T47D (cell line): ENCODE measurements at places on chromosomes 13 and 19.

DNA sequence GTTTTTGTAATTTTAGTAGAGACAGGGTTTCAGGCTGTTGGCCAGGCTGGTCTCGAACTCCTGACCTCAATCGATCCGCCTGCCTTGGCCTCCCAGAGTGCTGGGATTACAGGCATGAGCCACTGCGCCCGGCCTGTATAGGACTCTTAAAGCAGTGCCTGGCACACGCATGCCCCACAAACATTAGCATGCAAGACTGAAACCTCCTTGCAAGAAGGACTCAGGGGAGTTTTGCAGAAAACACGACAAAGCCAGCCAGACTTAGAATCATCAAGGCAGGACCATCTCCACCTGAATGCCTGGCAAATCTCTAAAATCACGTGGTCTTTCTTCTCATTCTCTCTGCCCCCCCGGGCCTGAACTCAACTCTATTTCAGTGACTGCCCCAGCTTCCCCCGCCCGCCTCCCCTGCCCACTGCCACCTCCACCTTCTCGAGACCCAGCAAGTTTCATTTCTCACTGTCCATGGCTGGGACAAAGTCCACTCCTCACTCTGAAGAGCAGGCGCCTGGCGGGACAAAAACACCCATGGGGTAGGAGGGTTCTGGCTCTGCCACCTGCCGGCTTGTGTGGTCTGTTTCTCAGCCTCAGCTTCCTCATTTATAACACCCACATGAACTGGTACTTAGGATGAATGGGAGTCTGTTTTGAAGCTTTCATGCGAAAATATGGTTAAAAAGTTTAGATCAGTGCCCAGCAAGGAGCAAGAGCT is 2.4 kb downstream of the TICAM1 start:
- DNase-seq: no peak

DNA sequence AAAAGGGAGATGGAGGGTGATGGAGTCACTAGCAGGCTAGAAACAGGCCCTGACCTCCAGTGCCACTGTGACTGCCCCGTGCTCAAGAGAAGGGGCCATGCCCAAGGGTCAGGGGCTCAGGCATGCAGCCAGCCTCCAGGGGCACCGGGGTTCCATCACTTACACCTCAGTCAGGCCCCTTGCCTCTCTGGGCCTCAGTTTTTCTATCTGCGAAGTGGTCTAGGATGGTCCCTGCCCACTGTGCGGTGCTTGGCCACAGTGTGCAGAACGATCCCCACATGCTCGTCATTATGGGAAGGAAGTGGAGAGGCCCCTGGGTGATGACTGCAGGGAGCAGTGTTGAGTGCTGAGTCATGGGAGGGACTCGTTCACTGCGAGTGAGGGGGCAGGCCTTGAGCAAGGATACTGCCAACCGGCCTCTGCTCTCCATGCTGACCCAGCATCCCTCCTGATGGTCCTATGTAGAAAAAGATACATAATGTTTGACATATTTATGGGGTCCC is 23.1 kb downstream of the TMED1 start:
- no peak for DNase-seq

GRCh38 chr13:105345730-105346129 is 1189.7 kb downstream of the EFNB2 start:
- DNase-seq: no peak

GRCh38 chr19:1941146-1942077 is at the start of gene CSNK1G2:
Gene CSNK1G2 (plus strand): TSS chr19:1941172. CDS start chr19:1969773, 28,601 bp downstream.
- DNase-seq: no peak

DNA sequence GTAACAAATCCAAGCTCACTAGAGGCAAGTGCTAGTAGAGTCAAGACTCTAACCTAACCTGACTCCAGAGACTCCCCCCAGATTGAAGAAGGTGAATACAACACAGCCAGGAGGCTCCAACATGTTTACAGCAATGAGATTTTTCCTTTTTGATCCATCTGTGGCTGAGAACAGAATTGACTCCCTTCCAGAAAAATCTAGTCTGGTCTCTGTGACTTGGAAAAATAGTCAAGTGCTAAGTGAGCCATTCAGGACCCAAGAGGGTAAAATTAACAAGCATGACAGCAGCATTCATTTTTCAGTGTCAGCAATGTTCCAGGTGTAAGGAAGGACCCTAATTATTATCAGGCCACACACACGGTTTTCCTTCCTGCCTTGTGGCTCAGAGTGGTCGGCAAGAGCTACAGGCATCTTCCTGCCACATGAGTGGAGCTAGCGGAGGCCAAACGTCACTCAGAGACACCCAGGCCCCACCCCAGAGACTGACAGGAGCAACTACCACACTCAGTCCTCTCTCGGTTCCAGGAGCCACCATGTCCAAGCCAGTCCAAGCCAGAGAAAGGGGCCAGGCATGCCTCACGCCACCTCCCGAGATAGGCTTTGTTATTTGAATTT is 395.1 kb downstream of the FOXO1 start:
- DNase-seq: no peak

GRCh38 chr13:113744197-113745000 is 14.6 kb upstream of the TMEM255B start:
- DNase-seq: no peak

DNA sequence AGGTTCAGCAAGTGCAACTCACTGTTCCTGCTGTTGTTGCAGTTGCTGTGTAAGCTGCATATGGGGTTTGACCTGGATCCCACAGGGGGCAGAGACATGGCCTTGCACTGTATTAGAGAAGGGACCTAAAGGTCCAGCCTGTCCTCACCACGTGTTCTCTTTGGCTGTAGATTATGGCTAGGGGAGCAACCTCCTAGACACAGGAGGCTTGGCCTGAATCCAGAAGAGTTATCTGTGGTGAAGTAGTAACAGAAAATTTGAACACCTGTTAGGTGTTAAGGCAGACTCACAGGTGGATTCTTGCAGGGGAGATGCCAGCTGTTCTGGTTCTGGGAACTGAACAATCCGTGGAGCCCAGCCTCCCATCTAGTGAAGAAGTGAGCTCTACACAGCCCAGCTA is 3.4 kb upstream of the CYP4F11 start:
- no peak for DNase-seq

- DNase-seq: no peak
These were observed 21.2 kb downstream of the ATP11A start for GRCh38 chr13:112710855-112711527.

DNA sequence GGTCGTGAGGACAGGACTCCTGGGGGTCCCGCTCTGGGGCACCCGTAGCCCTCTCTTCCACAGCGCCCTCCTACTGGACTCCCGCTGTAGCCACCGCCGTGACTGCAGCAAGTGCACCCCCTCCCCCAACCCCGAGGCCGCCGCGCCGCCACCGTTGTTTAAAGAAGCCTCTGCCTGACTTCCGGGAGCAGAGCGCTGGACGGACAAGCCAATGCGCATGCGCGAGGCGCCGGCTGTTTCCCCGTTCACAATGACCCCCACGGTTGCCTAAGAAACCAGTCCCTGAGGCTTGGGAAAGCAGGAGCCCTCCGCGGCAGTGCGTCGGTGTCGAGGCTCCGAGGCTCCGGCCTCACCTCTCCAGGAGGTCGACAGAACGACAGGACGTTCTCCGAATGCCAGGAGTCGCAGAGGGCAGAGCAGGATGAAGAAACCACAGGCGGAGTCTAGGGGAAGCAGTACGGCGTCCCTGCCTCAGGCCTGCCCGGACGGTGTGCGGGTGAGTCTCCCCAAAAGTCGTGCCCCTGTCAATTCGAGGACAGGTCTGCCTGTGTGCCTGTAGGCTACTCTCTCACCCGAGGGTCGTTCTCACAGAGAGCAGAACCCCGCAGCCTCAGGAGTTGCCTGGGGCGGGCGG is 70.5 kb upstream of the ZNF420 start:
- DNase-seq: no peak

DNA sequence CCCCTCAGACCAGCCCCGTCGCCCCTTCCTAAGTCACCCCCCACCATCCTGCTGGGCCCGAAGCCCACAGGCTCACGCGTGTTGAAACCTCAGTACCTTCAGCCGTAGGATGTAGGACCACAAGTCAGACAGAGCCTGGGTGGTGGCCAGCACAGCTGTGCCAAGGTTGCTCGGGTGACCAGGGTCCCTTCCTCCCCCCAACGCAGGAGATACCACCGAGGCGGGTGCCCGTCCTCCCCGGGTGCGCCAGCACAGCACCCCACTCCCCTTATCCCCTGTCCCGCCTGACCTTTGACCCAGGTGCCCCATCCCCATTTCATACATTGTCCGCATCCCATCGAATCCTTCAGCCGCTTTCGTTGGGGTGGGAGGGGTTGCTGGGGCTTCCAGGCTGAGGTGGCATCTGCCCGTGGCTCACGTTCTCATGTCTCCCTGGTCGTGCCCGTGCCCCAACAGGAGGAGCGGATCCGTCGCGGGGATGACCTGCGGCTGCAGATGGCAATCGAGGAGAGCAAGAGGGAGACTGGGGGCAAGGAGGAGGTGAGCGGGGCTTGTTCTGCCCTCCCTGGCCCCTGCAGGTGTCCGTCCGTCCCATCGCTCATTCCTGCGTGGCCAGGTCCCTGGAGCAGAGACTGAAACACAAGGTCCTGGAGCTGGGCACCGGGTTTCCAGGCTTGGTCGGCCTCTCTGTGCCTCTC is 14.5 kb downstream of the EPN1 start:
- DNase-seq: no peak

DNA sequence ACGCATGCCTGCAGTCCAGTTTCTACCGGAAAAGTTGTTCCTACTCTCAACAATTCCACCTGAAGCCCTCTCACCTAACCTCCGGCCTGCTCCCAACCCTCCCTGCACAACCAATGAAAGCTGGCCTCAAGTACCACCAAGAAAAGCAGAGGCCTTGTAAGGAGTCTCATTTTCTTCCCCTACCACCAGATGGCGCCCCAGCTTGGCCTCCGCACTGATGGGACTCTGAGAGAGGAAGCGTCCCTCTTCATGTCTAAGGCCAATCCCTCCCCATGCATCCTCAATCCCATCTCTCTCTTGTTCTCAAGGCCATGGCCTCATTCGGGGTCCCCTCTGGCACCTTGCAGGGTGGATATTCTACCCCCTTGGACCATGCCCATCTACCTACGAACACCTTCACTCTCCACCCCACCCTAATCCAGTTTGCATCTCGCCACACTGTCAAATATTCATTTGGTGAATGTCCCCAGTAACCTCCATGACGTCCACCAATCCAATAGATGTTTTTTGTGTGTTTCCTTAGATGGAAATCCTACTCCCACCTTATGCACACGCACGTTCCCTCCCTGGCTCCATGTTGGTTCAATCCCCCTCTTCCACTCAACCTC is 412.8 kb downstream of the ZNF536 start:
- DNase-seq: no peak

- DNase-seq: no peak
These were observed 510.1 kb upstream of the NBEA start for GRCh38 chr13:34431827-34432581.

DNA sequence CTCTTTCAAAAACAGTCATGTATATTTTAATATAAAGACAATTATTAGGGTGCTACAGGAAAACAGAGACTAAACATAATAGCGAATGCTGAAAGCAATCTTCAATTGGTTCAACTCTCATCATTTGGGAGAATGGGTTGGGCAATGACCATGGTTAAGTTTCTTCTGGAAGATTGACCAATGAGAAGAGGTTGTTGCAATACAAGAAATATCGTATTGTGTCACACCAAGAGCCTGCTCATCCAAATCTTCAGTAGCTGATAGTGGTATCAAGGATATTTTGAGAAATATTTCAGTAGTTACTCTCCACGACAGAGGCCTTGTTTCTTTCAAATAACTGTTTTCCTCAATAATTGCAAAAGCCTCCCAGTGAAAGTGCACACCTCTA is 83.0 kb upstream of the FNDC3A start:
- no peak for DNase-seq

DNA sequence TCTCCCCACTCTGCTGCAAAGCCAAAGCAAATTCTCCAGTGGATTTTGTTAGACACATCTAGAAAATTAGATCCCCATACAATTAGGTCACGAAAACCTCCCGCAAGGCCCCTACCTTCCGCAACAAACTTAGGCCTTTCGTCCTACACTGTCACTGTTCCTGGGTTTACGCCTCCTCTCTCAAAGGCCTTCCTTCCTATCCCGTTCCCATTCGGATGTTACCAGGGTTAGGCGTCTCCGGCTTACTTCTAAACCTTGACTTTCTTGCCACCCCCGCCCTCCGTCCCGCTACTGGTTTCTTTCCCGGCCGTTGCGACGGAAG is 754 bp downstream of the RNF6 start:
- no peak for DNase-seq

DNA sequence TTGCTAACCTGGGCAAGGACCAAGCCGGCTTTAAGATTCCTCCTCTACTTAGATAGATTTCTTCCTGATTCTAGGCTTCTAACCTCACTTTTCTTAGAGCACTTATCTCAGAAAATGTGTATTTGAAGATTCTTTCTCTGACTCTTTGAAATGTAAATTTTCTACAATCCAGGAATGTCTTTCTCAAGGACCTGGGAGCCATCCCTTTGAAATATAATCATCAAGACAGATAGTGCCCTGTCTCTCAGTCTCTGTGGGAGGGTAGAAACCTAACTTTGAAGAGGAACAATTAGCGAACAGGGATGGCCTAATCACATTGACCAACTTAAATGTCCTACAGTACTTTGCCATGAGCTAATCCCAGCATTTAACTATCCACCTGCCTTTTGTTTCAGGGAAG is 1646.0 kb downstream of the PCDH9 start:
- no peak for DNase-seq

- DNase-seq: no peak
These were observed 500 bp upstream of the IFI30 start for GRCh38 chr19:18173054-18173571.

- DNase-seq: no peak
These were observed 44.6 kb downstream of the GJA3 start for GRCh38 chr13:20116213-20116612.

GRCh38 chr13:73861136-73861535 is 273.1 kb downstream of the KLF12 start:
- no peak for DNase-seq

GRCh38 chr19:42156571-42156970 is 24.3 kb upstream of the POU2F2 start:
- DNase-seq: no peak

DNA sequence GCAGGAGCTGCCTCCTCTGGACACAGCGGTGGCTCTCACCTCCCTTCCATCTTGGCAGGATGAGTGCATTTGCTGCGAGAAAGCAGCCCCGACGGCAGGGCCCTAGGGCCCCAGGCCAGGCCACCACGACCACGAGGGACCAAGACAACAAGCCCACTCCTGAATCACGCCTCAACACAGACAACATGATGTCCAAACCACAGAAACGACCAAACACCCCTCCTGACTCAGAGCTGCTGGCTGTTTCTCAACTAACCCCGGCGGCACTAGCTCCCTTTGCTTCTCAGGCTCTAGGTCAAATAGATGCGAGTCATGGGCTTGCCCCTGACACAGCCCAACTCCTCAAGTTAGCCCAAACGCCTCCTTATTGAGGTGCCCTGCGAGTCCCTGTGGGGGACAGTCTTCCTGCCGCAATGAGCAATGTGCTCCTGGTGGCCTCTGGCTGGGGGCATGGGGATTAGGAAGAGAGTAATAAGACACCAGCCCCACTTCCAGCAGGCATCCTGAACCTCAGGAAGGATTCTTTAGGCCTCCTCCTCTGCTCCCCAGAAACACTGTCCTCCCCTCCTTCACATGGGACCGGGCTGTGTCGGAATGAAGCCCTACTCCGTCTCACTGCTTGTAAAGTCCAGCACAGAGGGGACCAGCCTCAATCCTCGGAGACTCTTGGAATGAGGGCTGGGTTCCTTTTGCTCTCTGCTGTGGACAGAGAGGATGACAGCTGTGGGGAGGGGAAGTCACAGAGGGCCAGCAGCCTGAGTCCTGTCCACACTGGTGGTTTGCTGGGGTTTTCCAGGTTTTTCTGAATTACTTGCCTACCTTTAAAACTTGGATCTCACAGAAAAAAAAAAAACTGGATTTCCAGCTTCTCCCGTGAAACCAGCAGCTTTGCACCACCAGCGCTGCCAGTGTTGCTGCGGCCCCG is 6.9 kb upstream of the ATF5 start:
- DNase-seq: no peak
